ENCODE measurements at places on chromosomes 11 and 22.
A peak's percentile ranks its signal among the peaks of the same experiment; 100 is the strongest.

DNA sequence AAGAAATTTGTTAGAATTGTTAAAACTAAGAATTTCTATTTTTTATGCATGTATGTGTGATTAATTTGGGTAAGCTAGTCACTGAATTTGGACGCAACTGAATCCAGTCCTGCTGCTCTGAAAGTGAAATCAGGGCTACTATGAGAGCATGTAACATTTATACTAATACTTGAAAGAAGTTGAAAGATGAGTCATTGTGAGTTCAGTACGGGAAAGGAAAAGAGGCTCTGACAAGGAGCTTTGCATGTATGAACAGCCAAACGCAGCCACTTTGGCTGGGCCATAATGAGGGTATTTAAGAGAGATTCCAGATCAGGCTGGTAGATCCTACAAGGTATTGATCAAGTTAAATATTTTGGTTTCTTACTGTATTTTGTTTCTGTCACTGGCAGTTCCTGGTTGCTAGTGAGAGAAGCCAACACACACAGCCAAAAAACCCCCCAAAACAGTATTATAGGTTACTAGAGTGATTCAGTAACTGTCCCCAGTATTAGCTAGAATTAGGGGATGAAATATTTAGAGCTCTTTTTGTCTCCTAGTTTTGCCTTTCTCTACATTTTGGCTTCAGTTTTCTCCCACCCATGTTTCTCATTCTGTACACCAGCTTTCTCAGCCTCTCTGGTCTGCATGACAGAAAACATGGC, 14.1 kb downstream of the AASDHPPT start:
- no peak overlapping the region for H3K4me3 ChIP-seq
- DNase-seq = no peak
- peak overlapping the region; percentile 65 for H3K27ac ChIP-seq

GRCh38 chr11:36229091-36229705, 60.0 kb downstream of the COMMD9 start:
- peaks cover 51% of the 10 kb centered on the region for H3K4me1 ChIP-seq
- no peaks in the 10 kb centered on the region for H3K27me3 ChIP-seq
- H3K4me3 ChIP-seq = no peak overlapping the region
- H3K27ac ChIP-seq = peak overlapping the region; percentile 81
- peaks cover 20% of the 10 kb centered on the region for H3K36me3 ChIP-seq
- DNase-seq = no peak

- H3K27ac ChIP-seq = no peak overlapping the region
- H3K36me3 ChIP-seq = no peaks in the 10 kb centered on the region
- peak overlapping the region; percentile 97 for H3K4me3 ChIP-seq
- H3K4me1 ChIP-seq = peaks cover 29% of the 10 kb centered on the region
These were observed 2.1 kb downstream of the ADM start for GRCh38 chr11:10307022-10307399.

- H3K27me3 ChIP-seq = no peaks in the 10 kb centered on the region
- H3K27ac ChIP-seq = peak within 1 kb of the TSS; percentile 91
- no peak for DNase-seq
- H3K36me3 ChIP-seq = peaks cover 6% of the 10 kb centered on the region
These were observed at the start of gene LRRN4CL for GRCh38 chr11:62689421-62690183. LRRN4CL (minus strand) TSS chr11:62689530; CDS start chr11:62688508, 1,022 bp downstream.

- H3K27ac ChIP-seq = no peak overlapping the region
- H3K27me3 ChIP-seq = no peaks in the 10 kb centered on the region
- no peak for DNase-seq
- H3K36me3 ChIP-seq = peaks cover 5% of the 10 kb centered on the region
- peaks cover 24% of the 10 kb centered on the region for H3K4me1 ChIP-seq
These were observed 107.7 kb downstream of the CADM1 start for GRCh38 chr11:115396533-115396932.

DNA sequence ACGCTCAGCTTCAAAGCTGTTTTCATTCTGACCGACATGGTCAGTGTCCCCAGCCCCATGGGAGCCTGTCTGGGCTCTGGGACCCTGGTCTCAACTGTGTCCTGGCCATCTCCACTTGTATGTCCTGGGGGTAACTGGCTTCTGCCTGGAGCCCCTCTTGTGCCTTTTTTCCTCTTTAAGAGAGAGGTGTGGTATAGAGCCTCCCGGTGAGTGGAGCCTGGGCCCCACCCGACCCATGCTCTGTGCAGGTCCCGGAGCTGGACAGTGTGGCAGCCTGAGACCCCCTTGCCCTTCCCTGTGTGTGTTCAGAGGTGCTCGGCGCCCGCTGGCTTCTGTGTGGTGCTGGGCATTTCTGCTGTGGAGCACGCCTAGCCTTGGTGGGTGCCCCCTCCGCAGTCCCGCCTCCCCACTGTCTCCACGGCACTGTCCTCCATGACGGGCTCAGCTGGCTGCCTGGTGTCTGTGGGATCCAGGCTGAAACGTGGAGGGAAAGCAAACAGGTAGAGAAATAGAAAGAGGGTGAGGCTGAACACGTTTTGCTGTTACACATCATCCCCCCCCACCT, 74.9 kb downstream of the PARVB start:
- no peak overlapping the region for H3K4me3 ChIP-seq
- no peaks in the 10 kb centered on the region for H3K4me1 ChIP-seq
- H3K27me3 ChIP-seq = peaks cover 2% of the 10 kb centered on the region
- peaks cover 7% of the 10 kb centered on the region for H3K36me3 ChIP-seq
- no peak overlapping the region for H3K27ac ChIP-seq

GRCh38 chr11:108985945-108986279, 321.0 kb downstream of the DDX10 start:
- no peak overlapping the region for H3K27ac ChIP-seq
- DNase-seq = no peak
- no peaks in the 10 kb centered on the region for H3K36me3 ChIP-seq
- H3K4me3 ChIP-seq = no peak overlapping the region

- peaks cover 49% of the 10 kb centered on the region for H3K36me3 ChIP-seq
- peaks cover 16% of the 10 kb centered on the region for H3K4me1 ChIP-seq
- no peak overlapping the region for H3K4me3 ChIP-seq
- no peaks in the 10 kb centered on the region for H3K27me3 ChIP-seq
These were observed 108.8 kb downstream of the PPP6R3 start for GRCh38 chr11:68569357-68569756.

GRCh38 chr11:26823963-26824362, 102.1 kb upstream of the SLC5A12 start:
- no peaks in the 10 kb centered on the region for H3K27me3 ChIP-seq
- no peak overlapping the region for H3K27ac ChIP-seq
- H3K4me3 ChIP-seq = no peak overlapping the region

GRCh38 chr11:67627812-67628624, 1.7 kb downstream of the NUDT8 start:
- H3K27me3 ChIP-seq = no peaks in the 10 kb centered on the region
- no peak overlapping the region for H3K27ac ChIP-seq
- peaks cover 8% of the 10 kb centered on the region for H3K4me1 ChIP-seq
- H3K36me3 ChIP-seq = peaks cover 14% of the 10 kb centered on the region
- peak; percentile 13 for DNase-seq
- H3K4me3 ChIP-seq = no peak overlapping the region

GRCh38 chr11:7905961-7906429, 25.1 kb downstream of the OR10A6 start:
- H3K27ac ChIP-seq = peak overlapping the region; percentile 95
- DNase-seq = no peak
- no peaks in the 10 kb centered on the region for H3K27me3 ChIP-seq
- H3K36me3 ChIP-seq = no peaks in the 10 kb centered on the region
- H3K4me3 ChIP-seq = peak overlapping the region; percentile 59
- H3K4me1 ChIP-seq = peaks cover 62% of the 10 kb centered on the region

GRCh38 chr22:27915986-27916385, 3.1 kb downstream of the PITPNB start:
- H3K4me3 ChIP-seq = peak overlapping the region; percentile 1
- peaks cover 82% of the 10 kb centered on the region for H3K4me1 ChIP-seq
- DNase-seq = no peak
- no peaks in the 10 kb centered on the region for H3K36me3 ChIP-seq
- H3K27ac ChIP-seq = peak overlapping the region; percentile 9

DNA sequence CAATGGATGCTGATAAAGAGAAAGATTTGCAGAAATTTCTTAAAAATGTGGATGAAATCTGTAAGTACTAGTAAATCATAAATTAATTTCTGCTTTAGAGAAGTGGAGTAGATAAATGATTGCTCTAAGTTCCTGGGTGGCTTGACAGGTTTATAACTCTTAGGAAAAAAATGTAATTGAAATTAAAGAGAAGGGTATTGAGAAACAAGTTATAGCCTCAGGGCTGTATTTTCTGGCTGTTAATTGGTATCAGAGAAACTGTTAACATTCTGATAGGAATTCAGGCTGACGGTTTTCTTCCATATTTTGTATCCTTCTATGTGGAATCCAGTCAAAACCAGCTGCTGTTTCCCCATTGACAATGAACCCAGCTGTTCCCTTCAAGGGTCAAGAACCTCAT, 1.9 kb downstream of the TTC12 start:
- peak overlapping the region; percentile 55 for H3K27ac ChIP-seq
- no peak for DNase-seq
- H3K4me3 ChIP-seq = no peak overlapping the region
- H3K27me3 ChIP-seq = no peaks in the 10 kb centered on the region

DNA sequence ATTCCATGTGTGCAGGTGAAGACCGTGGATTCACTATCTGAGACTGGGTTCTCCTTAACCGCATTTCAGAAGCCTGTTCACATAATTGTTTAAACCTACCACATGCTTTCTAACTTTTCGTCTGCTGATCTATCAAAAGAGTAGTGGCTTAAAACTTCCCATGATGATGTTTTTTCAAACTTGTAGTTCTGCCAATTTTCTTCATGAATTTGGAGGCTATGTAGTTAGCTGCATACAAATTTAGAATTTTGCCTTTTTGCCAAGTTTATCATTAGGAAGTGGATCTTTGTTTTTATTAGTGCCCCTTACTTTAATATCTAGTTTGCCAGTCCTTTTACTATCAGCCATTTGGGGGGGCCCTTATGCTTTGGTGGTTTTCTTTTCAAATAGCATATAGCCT, 57.5 kb upstream of the PITPNB start:
- peaks cover 12% of the 10 kb centered on the region for H3K36me3 ChIP-seq
- no peak overlapping the region for H3K27ac ChIP-seq
- no peaks in the 10 kb centered on the region for H3K27me3 ChIP-seq
- no peak for DNase-seq
- no peak overlapping the region for H3K4me3 ChIP-seq

- H3K27ac ChIP-seq = no peak overlapping the region
- H3K4me3 ChIP-seq = no peak overlapping the region
- DNase-seq = no peak
- H3K27me3 ChIP-seq = no peaks in the 10 kb centered on the region
- peaks cover 1% of the 10 kb centered on the region for H3K36me3 ChIP-seq
These were observed 967.0 kb upstream of the FAT3 start for GRCh38 chr11:91257667-91258066.

GRCh38 chr11:40129266-40129665, 1330.2 kb downstream of the LRRC4C start:
- H3K27ac ChIP-seq = no peak overlapping the region
- peaks cover 3% of the 10 kb centered on the region for H3K36me3 ChIP-seq
- peaks cover 35% of the 10 kb centered on the region for H3K4me1 ChIP-seq
- no peak overlapping the region for H3K4me3 ChIP-seq

DNA sequence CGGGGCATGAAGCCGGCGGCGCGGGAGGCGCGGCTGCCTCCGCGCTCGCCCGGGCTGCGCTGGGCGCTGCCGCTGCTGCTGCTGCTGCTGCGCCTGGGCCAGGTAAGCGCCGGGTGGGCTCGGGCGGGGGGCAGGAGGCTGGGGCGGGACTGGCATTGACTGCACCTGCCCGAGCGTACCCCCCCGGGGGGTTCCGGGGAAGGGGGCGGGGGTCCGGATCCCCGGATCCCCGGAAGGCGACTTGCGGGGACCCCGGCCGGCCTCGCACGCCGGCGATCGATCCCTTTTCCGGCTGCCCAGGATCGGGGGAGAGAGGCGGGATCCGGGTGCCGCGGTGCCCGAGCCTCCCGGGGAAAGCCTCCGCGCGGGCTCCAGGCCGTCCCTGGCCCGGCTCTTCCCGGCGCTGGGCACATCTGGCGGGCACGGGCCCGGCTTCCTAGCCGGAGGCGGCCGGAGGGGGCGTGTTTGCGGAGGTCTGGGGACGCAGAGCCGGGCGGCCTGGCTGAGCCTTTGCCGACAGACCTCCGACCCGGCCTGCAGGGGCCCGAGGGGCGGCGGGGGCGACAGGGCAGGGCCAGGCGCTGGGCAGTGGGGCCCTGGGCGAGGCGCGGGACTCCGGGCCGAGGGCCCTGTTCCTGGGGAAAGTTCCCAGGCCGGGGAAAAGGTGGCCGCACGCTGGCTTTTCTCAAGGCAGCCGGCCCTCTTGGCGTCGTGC, 705 bp downstream of the PTPRJ start:
- H3K27me3 ChIP-seq = no peaks in the 10 kb centered on the region
- no peak overlapping the region for H3K27ac ChIP-seq
- no peaks in the 10 kb centered on the region for H3K36me3 ChIP-seq
- peak; percentile 42 for DNase-seq
- peak overlapping the region; percentile 79 for H3K4me3 ChIP-seq
- H3K4me1 ChIP-seq = peaks cover 31% of the 10 kb centered on the region

DNA sequence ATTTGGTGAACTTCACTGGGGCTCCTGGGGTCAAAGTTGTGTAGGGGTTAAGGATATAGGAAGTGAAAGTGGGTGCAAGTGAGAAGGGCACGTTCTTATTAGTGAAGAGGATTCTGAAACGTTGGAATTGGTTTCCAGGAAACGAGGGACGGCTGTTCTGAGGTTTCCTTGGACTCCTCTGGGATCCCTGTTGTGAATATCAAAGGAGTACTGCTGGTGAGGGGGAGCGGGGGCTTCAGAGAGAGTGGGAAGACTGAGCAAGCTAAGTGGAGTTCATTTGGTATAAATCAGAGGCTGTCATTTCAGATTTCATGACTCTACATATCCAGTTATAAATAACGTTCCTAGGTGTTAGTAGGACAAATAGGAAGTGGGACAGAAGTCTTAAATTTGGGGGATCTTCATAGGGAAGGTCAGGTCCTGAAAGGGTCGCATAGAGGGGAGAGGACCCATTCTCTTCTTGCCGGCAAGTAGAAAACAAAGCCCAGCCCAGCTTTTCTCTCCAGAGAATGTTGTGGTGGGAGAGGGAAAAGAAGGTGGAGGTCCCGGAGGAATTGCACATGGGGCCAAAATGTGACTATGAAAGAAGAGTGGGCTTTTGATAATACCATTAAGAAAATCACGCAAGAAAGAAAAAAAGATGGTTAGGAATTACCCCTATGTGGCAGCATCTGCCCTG, 1.1 kb upstream of the NELL1 start:
- H3K27ac ChIP-seq = no peak overlapping the region
- DNase-seq = no peak
- peak overlapping the region; percentile 73 for H3K4me3 ChIP-seq
- peaks cover 95% of the 10 kb centered on the region for H3K27me3 ChIP-seq
- no peaks in the 10 kb centered on the region for H3K36me3 ChIP-seq
- peaks cover 11% of the 10 kb centered on the region for H3K4me1 ChIP-seq

DNA sequence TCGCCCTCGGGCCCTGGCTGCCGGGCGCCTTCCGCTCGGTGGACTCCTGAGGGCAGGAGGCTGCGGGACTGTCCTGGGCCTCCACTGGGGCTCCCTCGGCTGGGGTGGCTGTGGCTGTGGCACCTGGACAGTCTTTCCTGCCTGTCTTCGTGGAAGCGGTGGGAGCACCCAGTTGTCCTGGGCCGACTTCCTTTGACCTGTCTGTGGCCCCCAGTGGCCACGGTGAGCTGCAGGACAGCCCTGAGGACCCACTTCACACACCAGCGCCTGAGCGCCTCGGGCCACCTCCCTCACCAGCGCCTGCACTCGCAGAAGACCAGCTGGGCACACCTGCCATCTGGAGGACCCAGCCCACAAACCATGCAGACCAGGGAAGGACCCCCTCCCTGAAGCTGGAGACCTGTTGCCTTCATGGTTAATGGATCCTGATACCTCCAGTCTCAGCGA, 1.8 kb upstream of the EPS8L2 start:
- H3K4me3 ChIP-seq = no peak overlapping the region
- peaks cover 16% of the 10 kb centered on the region for H3K4me1 ChIP-seq
- H3K27me3 ChIP-seq = peaks cover 6% of the 10 kb centered on the region
- no peak overlapping the region for H3K27ac ChIP-seq
- no peak for DNase-seq

Data from mesothelial cell of epicardium (in vitro differentiated cells).